ENCODE measurements at places on chromosomes 1 and 21.
A peak's percentile ranks its signal among the peaks of the same experiment; 100 is the strongest.

DNA sequence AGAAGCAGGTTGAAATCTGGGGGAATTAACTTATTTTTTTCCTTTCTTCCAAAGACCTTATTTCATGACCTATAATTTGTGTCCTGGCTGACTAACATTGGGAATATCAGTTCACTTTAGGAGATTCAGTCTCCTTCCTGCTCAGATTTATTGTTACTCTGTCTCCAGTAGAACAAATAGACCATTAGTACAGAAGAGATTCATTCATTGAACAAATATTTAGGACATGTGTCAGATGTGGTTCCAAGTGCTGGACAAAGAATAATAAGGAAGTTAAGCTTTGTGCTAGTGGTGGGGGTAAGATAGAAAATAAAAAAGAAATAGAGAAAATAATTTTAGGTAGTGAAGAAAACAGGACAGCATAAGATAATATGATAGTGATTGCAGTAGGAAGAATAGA is 20.3 kb downstream of the ZMYM4 start:
- no peak for DNase-seq

- DNase-seq: peak; percentile 34
Measured at GRCh38 chr1:240526312-240526711, 85.6 kb downstream of the GREM2 start.

- no peak for DNase-seq
Measured at GRCh38 chr1:26005434-26006105, 7.7 kb upstream of the PAFAH2 start.

DNA sequence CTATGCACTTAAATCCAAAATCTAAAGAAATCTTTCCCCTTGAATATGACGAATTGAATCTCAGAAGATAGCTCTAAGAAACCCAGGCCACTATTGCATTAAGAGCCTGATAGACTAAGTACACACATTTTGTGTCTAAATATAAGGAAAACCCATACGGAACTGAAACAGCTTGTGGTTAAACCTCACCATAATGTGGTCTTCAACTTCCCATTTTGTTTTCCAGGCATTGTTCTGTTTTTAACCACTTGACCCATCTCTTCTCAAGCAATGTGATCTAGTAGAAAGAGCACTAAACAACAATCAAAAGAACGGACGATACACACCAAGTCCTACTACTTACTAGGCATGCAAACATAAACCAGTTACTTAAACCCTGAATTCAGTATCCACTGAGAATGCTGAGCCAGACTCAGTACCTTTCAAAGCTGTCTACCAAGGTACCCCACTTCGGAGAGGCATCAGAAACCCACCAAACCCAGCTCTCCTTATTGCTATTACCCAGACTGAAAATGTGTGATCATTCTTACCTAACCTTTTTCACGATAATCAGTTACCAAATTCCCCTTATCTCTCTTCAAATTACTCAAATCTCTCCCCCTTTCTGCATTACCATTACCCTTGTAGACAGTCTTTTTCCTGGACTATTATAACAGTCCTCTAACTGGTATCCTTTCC is 12.8 kb downstream of the OTUD7B start:
- DNase-seq: no peak

GRCh38 chr1:172414331-172414730 is 6.2 kb upstream of the C1orf105 start:
- DNase-seq: no peak

- peak; percentile 35 for DNase-seq
Measured at GRCh38 chr1:221469476-221469875, 272.4 kb downstream of the DUSP10 start.

DNA sequence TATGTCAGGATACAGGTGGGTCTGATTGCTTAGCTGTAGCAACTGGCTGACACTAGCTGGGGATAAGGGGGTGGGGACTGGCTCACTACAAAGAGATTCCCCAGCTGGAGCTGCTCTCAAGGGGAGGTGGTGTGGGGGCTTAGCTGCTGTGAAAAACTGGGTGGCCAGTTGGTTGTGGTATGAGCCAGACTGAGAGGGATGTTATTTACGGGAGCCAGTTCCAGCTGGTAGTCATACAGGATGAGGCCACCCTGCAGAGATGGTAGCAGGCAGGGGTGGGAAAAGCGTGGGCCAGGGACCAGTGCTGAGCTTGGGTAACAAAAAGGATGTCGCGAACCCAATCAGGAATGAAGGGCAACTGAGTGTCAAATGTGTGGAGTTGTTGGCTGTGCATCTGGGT is 204.0 kb upstream of the C21orf91 start:
- peak; percentile 5 for DNase-seq

- DNase-seq: no peak
Measured at GRCh38 chr1:175927944-175928343, 184.5 kb upstream of the TNR start.

GRCh38 chr1:45187725-45188124 is 18.7 kb downstream of the ZSWIM5 start:
- DNase-seq: no peak

GRCh38 chr1:81330521-81330920 is 470.2 kb upstream of the ADGRL2 start:
- DNase-seq: no peak

GRCh38 chr1:241229216-241229615 is 127.8 kb downstream of the RGS7 start:
- DNase-seq: no peak

DNA sequence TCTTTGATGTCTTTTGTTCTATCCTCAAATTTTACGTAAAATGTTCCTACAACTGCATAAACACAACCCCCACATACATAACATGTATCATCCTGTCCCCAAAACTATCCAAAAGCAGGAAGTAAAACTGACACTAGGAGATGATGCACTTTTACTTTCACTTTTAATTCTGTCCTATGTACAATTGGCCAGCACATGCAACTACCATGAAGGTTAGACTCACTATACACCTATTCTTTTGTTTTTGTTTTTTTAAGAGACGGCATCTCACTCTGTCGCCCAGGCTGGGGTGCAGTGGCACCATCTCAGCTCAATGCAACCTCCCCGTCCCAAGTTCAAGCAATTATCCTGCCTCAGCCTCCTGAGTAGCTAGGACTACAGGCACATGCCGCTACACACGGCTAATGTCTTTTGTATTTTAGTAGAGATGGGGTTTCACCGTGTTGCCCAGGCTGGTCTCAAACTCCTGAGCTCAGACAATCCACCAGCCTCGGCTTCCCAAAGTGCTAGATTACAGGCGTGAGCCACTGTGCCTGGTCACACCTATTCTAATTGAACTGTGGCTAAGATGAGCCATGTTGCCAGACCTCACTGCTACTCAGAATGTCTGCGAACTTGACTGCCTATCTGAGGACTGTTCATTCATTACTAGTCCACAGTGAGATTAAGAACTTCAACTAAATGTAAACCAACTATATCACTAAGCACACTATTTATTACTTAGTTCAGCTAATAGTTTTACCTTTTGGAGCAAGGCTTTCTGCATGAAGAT is 48.0 kb downstream of the TOR3A start:
- no peak for DNase-seq

GRCh38 chr1:29757866-29758780 is 521.8 kb downstream of the PTPRU start:
- no peak for DNase-seq

- DNase-seq: no peak
Measured at GRCh38 chr1:172658871-172659453, at the start of gene FASLG. TSS of gene FASLG (plus strand) at chr1:172659103. CDS start at chr1:172659202, 99 bp downstream.

- DNase-seq: no peak
Measured at GRCh38 chr1:161936786-161937185, 86.9 kb downstream of the OLFML2B start.

DNA sequence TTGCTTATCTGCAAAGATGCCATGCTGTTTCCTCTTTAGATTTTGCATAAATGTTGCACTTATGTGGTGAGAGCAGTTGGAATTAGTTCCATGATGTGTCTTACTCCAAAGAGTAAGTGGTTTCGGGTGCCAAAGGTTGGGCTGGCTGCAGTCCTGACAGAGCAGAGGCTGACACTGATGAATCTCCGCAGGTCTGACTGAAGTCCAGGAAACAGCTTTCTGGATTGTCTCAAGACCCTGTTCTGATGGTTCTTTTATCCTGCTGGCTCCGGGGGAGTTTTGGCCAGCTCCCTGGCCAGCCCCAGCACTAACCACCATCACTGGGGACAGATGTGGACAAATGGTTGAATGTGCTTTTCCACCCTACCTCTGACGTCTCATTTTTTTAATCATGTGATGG is 207.2 kb upstream of the KIAA0040 start:
- DNase-seq: no peak

- no peak for DNase-seq
Measured at GRCh38 chr1:82197606-82198005, 396.9 kb downstream of the ADGRL2 start.

- no peak for DNase-seq
Measured at GRCh38 chr1:204651843-204652421, 33.6 kb downstream of the LRRN2 start.

DNA sequence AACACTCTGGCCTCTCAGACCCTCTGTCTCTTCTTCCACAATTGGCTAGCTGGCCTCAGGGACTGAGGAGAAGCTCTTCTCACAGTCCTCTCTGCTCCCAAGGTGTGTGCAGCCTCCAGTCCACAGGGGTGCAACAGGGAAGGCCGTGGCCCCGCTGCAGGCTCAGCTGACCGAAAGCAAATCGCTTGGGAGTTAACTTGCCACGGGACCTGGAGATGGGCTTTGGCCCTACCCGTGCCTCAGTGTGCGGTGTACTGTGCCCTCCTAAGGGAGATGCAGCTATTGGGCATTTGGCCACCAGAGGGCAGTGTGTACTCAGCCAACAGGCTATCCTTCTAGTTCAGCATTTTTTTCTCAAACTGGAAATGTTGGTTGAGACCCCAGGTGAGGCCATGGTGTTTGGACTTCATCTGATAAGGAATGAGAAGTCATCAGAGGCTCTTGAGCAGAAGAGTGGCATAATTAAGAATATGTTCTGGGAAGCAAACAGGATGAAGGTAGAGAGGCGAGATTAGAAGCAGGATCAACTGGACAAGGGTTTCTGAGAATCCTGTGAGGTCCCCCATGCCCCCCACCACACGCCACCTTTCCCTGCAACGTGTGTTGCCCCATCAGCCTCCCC is 42.5 kb upstream of the TMEM125 start:
- DNase-seq: peak; percentile 91

GRCh38 chr1:113021430-113022085 is 51.4 kb upstream of the LRIG2 start:
- no peak for DNase-seq

DNA sequence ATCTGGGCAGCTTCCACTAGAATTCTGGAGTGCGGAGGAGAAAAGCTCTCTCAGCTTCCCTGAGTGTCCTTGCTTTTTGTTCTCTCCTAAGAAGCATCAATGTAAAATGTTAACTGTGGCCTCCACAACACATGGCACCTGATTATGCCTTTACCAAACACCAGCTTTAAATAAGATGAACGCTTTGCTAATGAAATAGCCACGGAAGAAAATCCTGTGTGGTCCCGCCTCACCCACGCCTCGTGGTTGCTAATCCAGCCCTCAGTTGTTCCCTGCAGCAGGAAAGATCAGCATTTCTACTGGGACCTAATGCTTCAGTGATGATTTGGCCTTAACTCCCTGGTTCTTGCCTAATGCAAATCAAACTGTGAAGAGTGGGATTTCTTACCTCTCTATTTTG is 1.8 kb upstream of the ERG start:
- no peak for DNase-seq

DNA sequence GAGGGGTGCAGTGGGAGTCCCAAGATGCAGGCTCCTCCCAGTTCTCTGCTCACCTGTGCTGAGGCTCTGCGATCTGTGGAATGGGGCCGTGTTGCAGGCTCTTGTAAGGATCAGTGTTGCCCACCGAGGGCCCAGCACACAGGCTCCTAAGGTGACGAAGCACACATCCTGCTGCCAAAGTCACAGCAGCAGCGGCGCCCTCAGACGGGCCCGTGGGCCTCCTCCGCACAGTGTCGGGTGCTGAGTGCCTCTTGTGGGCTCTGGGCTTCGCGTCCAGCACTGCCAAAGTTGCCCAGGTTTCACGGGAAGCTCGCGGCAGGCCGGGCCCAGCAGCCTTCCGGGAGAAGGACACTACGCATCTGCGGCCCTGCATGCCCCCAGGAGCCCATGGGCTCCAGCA is 72.1 kb upstream of the ABCG1 start:
- DNase-seq: no peak

GRCh38 chr1:119440721-119441307 is 25.9 kb downstream of the HSD3B2 start:
- no peak for DNase-seq

DNA sequence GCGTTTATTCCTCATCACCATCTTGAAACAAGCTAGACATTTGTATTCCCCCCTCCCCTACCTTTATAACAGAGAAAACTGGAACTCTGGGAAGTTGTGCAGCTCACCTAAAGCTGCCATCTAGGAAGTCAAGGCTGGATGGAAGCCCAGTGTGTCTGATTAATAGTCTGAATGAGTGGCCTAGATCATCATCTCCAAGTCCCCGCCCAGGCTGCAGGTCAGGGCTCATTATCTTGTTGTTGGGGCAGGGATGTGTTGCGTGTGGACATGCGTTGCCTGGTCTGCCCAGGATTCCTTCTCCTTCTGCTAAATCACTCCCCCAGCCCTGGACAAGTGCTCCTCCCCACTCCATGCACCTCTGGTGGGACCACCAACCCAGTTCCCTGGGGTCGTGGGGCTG is 14.7 kb upstream of the KAZN start:
- no peak for DNase-seq

- DNase-seq: peak; percentile 71
Measured at GRCh38 chr1:168709405-168710363, 19.3 kb downstream of the DPT start.

DNA sequence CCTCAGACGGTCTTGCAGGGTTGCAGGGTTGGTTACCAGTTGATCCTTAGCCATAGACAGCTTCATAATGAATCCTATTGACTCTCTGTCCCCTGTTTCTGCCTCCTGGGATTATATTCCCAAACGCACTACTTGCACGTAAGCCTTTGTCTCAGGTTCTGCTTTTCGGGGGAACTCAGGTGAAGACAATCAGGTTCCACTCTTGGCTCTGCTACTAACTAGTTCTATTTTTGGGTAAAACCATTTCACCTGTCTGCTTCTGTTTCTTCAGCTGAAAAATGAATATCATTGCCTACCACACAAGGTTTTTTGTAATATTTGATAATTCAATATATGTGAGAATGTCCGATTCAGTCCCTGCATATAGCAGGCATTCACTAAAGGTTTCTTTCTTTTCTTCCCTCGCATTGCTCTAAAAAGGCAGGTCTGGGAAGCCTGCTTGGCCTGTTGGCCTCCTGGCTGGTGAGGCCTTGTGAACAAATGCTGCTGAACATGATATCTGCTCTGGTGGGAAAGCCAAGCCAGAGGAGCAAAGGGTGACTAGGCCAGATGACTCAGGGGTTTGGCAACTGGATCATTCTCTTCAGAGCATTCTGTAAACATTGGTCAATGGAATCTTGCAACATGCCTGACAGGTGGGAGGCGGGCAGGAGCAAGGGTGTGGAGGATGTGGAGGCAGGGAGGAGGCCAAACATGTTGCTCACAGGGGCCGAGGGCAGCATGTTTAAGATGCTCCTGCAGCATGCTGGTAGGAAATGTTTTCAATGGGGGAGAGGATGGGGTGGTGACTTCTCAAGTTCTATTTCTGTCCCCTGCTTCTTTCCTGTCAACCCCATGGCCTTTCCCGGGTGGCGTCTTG is 23.8 kb downstream of the IER5 start:
- DNase-seq: peak; percentile 87

All from SJCRH30 (cell line).